CD14-positive monocyte (primary cell): ENCODE measurements at places on chromosomes 1 and 21.

- peak; percentile 99 for DNase-seq
Observed at GRCh38 chr1:201714542-201715329, 114.2 kb upstream of the IPO9 start.

DNA sequence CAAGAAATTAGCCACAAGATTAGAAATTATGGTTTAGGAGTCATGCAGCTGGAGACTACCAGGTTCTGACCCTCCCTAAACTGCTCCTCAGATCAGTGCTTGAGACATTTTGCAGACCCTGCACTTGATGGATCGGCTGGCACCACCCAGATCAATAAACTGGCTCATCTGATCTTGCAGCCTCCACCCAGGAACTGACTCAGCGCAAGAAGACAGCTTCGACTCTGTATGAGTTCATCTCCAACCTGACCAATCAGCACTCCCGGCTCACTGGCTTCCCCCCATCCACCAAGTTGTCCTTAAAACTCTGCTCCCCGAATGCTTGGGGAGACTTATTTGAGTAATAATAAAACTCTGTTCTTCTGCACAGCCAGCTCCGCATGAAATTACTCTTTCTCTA is 40.0 kb downstream of the L1TD1 start:
- DNase-seq: no peak

DNA sequence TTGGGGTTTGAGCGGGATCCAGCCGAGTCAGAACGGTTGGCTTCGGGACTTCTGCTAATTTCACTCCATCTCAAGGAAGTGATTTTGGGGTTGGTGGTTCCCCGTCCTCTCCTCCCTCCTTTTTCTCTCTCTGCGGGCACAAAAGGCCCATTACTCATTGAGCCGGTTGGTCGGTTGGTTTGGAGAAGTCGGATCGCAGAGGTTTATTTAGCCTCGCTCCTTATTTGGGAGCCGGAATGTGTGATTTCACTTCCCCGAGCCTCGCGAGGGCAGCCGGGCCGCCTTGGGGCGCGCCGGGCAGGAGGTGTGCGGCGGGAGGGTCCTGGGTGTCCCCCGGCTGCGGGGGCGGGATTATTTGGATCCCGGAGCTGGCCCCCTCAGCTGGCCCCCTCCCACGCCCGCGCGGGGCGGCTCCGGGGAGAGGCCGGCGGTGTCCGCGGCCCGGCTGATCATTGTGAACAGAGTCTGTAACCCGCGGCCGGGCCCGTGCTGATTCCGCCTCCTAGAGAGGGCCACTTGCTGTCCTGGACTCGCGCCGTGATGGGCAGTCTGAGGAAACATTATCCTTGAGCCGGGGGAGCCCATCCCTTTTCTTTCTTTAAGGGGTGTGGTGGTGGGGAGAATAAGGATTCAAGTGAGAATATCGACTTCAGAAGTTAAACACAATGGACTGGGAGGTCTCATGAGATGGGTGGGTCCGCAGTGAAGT is 1.2 kb downstream of the MAPKAPK2 start:
- DNase-seq: peak; percentile 95

DNA sequence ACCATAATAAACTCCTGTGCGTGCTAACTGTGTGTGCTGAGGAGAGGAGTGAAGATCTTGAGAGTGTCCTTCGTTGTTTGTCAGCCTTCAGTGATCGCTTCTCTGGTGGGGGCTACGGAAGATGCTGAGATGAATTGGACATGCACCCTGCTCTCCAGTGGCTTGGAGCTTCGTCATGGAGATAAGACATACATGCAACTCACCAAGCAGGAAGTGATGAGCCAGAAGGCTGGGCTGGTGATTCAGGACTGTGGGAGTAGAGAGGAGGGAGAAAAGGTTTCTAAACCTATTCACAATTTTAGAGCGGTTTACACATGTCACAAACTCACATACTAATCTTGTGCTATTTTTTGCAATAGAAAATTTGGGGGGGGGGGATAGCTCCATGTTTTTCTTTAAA is 128.9 kb upstream of the ADAR start:
- peak; percentile 67 for DNase-seq
